Uterus (tissue), 4 donors: ENCODE measurements at places on chromosomes 12 and 14.

DNA sequence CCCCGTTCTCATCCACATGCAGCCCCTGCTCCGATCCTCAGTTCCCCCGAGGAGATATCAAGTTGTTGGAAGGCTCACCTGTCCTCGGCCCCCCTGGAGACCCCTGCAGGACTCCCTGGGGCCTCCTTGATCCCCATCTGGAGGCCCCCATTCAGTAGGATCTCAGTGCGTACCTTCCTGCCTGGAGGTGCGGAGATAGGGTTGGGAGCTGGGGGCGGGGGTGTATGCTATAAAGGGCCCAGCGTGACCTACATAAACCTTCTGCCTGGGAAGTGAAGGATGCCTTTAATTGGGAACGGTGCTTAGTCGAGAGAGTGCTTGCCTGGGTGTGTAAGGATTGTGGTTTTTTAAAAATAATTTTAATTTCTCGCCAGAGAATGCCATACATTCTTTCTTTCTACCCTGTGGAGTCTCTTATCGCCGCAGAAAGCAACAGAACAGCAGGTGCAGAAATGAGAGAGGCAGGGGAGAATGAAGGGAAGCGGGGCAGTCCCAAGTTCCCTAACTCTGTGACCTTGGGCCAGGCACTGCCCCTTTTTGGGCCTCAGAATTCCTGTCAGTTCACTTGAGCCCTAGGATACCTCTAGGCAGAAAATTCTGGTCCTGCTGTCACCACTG lies 153.7 kb downstream of the TSPAN9 start:
- no peak for DNase-seq

GRCh38 chr12:116406529-116406928 lies 129.0 kb upstream of the MED13L start:
- peak; percentile 90 for DNase-seq

DNA sequence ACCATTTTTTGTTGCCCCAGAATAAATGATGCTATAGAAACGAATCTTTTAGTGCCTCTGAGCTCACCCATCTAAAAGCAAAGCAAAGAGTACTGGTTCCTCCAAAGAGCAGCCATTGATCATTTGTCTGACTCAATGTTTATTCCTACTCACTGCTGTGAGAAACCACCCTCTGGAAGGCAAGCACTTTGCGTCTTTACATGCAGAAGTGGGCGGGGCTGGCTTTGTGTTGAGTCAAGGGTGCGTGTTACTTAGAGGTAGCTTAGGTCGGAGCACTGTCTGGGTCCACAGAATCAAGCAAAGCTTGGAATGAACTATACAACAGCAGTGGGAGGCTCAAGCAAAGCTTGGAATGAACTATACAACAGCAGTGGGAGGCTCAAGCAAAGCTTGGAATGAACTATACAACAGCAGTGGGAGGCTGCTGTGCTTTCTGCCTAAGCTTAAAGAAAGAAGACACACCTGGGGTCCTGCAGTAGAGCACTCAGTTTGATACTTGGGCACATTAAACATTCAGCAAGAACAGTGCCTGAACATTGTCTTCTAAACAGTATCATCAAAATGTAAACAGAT lies 77.2 kb upstream of the PRICKLE1 start:
- no peak for DNase-seq

- DNase-seq: no peak
Observed at GRCh38 chr14:101456246-101457175, 104.8 kb upstream of the DIO3 start.

DNA sequence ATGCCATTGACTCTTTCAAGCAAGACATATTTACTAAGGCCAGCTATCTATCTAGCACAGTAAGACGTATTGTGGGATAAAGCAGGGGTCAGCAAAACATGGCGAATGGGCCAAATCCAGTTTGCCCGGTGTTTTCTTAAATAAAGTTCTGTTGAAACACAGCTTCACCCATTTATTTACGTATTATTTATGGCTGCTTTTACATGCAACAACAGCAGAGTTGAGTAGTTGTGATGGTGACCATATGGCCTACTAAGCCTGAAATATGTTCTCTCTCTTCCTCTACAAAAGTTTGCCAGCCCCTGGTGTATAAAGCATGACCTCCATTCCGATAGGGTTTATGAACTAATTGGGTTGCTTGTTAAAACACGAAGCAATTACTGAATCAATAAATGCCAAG lies 322.1 kb downstream of the CCDC91 start:
- DNase-seq: no peak

GRCh38 chr14:83611906-83612390 lies 1918.0 kb upstream of the FLRT2 start:
- no peak for DNase-seq

- no peak for DNase-seq
Observed at GRCh38 chr12:62878211-62878610, 56.7 kb downstream of the PPM1H start.

DNA sequence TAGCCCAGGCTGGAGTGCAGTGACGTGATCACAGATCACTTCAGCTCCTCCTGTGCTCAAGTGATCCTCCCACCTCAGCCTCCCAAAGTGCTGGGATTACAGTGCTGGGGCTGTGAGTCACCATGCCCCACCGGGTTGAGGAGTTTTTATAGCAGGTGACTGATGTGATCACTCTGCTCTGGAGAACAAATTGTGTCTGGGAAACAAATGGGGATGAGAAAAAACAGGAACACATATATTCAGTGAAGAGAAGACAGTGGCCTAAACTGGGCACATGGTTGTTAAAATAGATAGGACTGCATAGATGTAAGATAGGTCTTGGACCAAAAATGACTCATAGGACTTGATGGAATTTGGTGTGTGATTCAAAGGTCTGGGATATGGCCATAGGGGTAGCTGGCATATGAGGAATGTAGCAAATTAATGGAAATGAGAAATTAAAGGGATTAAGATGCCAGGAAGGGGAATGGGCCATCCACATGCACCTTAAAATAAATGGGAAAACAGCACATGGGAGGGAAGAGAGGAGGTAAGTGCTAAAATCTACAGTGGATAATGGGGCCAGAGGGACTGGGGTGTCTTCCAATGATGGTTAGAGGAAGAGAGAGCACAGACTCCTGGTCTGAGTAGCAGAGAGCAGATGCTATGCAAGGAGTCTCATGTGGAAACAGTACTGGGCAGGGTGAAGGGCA lies 11.2 kb downstream of the BCAT1 start:
- DNase-seq: no peak

DNA sequence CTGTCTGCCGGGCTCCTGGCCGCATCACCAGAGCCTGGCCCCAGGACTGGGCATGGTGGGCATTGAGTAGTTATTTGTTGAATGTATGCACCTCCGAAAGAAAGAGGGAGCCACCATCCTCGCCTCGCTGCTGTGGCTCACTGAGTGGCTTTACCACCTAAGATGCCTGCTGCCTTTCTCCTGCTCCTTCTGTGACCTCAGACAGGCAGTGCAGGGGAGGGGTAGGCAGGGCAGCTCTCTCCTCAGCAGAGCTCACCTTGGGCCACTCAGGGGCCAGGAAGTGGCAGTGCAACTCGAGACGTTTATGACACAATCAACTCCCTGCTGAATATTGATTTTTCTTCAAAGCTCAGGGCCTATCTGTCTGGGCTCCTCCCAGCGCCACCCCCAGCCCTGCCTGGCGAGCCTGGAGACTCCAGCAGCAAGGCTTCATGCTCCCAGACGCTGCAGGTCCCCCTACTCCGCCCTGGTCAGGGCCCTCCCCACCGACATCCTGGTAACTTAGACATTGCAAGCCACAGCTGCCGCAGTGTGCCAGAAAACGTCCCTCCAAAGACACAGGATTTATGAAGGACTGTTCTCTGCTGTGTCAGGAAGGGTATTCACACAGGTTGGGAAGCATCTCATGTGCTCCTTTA lies 84.3 kb upstream of the DIO3 start:
- DNase-seq: peak; percentile 15

- no peak for DNase-seq
Observed at GRCh38 chr14:45144658-45145057, 8.9 kb downstream of the FANCM start.

DNA sequence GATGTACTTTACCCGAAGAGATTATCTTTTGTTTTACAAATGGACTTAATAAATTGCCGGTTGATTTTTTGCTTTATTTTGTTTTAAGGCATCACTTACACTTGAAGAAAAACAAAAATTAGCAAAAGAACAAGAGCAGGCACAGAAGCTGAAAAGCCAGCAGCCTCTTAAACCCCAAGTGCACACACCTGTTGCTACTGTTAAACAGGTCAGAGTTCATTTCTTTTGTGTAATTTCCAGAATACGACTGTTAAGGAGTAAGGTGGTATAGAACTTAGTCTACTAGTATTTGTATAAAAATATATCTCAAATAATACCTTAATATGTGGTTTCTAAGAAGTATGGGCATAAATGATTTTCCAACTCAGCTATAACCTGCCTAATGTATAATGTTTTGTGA lies 19.6 kb upstream of the SLC17A8 start:
- no peak for DNase-seq

DNA sequence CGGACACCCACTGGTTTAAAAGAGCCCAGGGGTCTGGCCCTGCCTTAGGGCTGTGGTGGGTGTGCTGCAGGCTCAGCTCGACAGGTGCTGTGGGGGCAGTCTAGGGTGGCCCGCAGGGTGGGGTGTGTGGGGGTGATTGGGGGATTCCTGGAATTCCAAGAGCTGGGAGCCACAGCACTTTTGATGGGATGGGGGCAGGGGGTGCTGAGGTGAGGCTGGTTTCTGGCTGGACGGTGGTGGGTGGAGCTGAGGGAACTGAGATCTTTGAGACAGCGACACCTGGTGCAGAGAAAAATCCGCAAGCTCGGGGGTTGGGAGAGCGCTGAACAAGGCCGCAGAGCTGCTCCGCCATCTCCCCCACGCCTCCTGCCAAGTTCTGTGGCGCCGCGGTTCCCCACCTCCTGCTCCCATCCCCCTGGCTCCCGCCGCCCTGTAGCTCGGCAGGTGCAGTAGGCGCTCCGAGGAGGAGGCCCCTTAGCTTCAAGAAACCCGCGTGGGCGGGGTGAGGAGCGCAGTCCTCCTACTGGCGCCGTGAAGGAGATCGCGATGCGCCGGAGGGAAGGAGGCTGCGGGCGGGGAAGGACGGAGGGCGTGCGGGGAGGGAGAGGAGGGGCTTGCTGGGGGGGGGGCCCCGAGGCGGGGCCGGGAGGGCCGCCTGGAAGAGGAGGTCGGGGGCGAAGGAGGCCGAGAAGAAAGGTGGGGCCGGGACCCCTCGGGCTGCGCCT lies 1.3 kb upstream of the TEDC1 start:
- peak; percentile 89 for DNase-seq
